ENCODE measurements at places on chromosomes 3 and 15. TPM values are rescaled to one million over a fixed set of nuclear protein-coding genes. Genes with fewer than 3 reads are reported as not detected.

Gene TNFAIP8L3
- polyA plus RNA-seq, result not detected

Gene ROPN1
- not detected for polyA plus RNA-seq

Gene ISL2
- polyA plus RNA-seq, result not detected

Gene ZNF501
- polyA plus RNA-seq, result 1.6 TPM

Gene SERPINI2
- not detected for polyA plus RNA-seq

Gene ANKRD63
- polyA plus RNA-seq, result not detected

Gene SEMA5B
- polyA plus RNA-seq, result not detected

Gene PLIN1
- polyA plus RNA-seq, result not detected
